ENCODE measurements at places on chromosomes 13 and 19.

DNA sequence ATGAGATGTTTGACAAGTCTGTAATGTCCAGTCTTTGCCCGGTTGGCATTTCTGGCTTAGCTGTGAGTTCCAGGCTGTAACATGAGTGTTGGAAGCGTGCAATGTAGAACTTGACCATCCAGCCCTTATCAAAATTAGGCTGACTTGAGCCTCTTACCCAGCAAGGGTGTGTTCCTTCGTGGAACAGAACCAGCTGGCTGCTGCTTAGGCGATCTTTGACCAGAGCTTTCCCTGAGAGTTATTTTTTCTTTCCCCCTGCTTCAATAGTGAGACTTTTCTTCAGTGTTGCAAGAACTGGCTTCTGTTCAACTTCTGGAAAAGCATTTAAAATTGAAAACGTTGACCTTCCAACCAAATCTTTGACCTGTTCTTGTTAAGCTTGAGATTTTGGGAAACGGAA, 6.5 kb downstream of the TNFSF13B start:
- no peak for DNase-seq

GRCh38 chr19:47509973-47510372, 4.9 kb downstream of the NAPA start:
- no peak for DNase-seq

DNA sequence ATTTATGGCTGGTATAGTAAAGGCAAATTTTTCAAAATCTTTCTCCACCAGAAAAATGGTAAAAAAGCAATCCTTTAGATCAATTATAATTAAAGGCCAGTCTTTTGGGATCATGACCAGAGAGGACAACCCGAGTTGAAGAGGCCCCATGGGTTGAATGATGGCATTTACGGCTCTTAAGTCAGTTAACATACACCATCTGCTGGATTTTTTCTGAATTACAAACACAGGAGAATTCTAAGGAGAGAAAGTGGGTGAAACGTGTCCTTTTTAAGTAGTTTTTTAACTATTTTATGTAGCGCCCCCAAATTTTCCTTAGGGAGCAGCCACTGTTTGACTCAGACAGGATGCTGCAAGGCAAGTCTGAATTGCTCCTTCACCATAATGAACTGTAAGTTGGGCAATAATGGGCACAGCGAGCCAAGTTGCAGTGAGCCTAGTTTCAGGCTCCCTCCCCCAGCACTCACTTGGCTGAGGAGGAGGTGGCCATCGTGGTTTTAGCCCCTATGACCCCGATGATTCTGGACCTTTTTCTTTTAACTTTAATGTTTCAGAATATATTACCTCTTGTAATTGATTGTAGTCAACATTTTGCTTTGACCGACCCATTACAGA, 13.6 kb upstream of the ZNF611 start:
- DNase-seq: peak; percentile 43

DNA sequence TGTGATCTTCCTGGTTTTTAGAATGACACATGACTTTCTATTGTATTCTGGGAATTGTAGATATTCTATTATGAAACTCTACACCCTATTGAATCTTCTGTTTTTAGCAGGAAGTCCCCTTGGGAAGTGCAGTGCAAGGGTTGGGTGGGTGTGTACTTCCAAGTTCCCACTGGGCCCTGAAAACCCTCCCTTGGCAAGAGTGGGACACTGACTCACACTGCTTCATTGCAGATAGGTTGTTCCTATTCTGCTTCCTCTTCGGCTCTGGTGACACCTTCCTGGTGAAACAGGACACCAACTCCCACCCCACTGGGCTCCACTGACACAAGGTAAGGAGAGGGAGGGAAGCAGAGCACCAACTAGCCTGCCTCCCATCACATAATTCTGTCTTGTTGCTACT, 121.8 kb downstream of the KCTD12 start:
- DNase-seq: no peak

DNA sequence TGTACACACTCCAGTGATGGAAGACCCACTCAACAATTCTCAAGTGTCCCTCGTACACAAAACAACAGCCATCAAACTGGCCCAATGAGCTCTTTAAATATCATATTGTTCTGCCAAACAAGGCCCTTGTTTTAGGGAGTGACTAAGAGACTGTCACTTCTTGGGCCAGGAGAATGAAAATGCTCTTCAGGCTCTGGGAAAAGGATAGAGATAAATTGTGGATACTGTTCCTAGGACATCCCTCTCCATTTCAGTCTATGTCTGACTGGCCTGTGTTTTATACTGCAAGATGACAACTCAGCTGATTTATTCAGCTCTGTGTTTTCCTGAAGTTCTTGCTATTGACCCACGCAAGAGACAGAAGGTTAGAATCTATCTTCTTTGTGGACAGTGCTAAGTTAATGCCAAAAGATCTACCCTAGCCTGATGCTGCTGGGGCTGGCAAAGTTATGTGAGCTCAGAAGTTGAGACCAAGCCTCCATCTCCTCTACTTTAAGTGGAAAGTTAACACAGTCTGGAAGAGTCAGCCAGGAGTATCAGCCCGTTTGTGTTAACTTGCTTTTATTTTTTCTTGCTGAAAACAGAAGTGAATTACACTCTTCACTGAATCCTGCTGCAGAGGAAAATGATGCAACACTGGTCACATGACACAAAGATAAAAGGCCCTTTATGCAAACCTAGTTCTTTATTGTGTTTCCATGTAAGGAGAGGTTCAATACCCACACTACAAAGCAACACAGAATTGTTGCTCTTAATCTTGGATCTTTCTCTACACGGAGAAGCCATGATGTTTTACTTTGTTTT, 14.6 kb downstream of the FRY start:
- DNase-seq: no peak
